ENCODE measurements at places on chromosomes 6 and 20.

DNA sequence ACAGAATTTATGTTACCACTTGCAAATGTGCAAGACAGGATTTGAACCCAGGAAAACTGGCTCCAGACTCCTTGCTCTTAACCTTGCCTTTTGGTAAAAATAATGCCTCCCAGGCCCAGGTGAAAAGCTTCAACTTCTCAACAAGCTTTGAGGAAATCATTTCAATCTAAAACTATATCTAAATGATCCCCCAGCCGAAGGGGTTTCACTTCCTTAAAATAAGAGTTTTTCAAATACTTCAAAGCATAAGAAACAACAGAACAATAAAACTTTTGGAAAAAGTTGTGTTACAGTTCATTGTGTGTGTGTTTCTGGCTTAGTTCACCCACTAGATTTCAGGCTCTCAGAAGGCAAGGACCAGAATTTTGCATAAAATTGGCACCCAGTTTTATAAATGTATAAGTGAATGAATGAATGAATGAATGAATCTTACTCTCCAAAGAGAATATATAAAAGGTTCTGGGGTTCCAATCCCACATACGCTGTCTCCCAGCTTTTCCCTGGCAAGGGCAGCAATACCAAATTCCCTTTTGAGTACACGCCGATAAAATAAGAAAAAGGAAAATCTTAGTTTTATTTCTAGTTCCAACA, 5.4 kb downstream of the OR2H2 start:
- no peak for DNase-seq

- DNase-seq = peak; percentile 22
Measured at GRCh38 chr6:155850408-155850841, 394.8 kb upstream of the NOX3 start.

GRCh38 chr6:90272895-90273294, 23.7 kb downstream of the BACH2 start:
- no peak for DNase-seq

- DNase-seq = no peak
Measured at GRCh38 chr20:11153819-11154218, 480.0 kb upstream of the JAG1 start.

DNA sequence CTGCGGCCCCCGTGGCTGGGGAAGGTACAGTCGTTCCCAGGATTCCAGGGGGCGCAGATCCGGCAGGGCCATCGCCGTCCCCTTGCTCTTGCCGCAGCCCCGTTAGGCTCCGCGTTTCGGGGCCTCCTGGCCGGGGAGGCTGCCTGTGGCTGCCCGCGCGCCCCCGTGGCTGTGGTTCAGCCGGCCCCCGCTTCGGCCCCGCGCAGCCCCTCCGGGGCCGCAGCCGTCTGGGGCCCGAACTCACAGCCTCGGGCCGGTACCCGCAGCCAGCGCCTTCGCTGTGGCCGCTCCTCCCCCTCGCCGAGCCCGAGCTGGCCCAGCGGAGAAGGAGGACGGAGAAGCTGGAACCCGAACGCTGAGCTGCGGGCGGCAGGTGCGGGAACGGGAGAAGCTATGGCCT, 1826.9 kb upstream of the DEFB115 start:
- no peak for DNase-seq

DNA sequence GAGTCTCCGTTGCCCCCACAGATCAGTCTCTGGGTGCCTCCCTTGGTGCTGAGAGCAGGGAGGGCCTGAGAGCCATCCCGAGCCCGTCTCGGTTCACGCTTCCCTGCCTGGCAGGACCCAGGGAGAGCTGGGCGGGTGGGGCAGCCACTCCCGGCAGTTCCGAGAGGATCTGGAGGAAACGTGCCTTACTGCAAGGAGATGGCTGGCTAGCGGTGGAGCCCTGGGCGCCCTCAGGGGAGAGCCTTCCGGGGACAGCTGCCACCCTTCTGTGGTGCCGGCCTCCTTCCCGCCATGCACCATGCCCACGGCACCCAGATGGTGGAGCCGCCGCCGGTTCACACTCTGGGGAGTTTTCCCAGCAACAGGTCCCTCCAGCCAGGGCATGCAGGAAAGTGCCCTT, 45.8 kb upstream of the SLCO4A1 start:
- DNase-seq = no peak

- no peak for DNase-seq
Measured at GRCh38 chr6:82954937-82955577, 110.6 kb downstream of the UBE3D start.

- peak; percentile 79 for DNase-seq
Measured at GRCh38 chr20:4082406-4083097, 67.2 kb upstream of the RNF24 start.

DNA sequence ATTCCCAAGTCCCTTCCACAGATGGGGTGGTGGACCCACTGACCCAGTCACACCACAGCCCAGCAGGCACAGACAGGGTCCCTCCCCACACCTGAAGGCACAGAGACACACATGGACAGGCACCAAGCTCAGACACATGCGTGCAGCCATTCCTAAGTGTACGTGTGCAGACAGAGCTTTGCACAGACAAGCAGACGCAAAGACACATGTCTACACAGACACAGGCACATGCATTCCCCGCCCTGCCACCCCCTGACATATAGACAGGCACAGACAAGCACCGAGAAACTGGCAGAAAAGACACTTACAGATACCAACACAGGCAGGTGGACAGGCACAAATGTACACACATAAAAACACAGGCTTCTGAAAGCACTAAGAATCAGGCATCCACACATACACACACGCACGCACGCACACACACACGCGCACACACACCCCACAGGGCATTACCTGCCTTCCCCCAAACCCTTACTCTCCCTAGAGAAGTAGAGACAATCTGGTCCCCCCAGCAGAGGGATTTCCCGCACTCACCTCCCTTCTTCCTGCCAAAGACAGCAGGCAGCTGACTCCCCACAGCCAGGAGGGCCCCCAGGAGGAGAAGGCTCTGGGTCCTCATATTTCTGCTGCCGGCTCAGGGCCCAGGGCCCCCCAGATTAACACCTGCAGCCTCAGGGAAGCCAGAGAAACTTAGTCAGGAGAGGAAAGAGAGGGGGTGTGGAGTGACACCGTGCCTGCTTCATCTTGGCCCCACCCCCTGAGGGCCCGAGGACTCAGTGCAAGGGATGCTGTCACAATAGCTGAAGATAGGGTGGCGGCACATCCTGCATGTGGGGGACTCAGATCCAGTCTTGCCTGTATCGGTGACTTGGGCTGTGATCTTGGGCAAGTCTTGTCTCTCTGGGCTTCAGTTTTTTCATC, at the start of gene WFDC5:
TSS of gene WFDC5 (minus strand) at position 710 of the 921 bp plus-strand sequence. CDS start at position 619, 91 bp downstream.
- no peak for DNase-seq

DNA sequence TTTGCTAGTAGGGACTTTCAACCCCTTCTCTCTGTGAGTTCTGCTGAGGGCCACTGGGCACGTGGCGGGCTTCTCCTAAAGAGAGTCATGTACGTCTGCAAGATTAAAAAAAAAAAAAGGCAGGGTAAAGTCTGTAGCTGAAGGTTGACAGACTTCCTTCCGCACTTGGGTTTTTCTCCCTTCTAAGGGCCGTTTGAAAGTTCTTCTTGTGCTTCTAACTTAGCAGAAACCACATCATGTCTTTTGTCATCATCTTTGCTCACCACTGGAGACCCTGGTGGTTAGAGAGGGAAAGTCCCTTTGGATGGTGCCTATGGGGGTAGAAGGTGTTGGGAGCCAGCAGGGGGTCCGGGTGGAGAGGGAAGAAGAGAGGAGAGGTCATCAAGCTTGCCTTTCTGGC, 31.4 kb downstream of the PRDM1 start:
- DNase-seq = peak; percentile 73

- no peak for DNase-seq
Measured at GRCh38 chr6:88493717-88494116, 327.6 kb upstream of the CNR1 start.

- no peak for DNase-seq
Measured at GRCh38 chr6:33072508-33073100, 845 bp downstream of the HLA-DPA1 start.

GRCh38 chr6:108200631-108201030, 34.8 kb downstream of the NR2E1 start:
- DNase-seq = no peak

- DNase-seq = no peak
Measured at GRCh38 chr6:13355043-13355945, 27.0 kb upstream of the TBC1D7 start.

- DNase-seq = no peak
Measured at GRCh38 chr20:36499723-36500501, 41.4 kb upstream of the MYL9 start.

GRCh38 chr20:24742436-24742835, 206.6 kb upstream of the CST7 start:
- DNase-seq = no peak

GRCh38 chr6:112100561-112100960, 13.2 kb downstream of the FAM229B start:
- no peak for DNase-seq

DNA sequence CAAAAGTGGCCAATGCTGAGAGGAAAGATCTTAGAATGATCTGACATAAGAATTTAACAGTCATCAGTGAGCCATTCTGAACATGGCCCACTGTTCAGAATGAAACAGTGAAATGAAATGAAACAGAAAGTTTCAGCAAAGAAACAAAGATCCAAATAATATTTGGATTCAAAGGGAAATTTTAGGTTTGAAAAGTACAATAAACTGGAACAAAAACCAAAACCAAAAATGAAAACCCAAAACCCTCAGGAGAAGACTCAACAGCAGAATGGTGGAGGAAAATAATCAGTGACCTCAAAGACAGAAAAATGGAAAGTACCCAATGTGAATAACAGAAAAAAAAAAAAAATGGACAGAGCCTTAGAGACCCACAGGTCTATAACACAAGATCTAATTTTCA, 66.1 kb upstream of the EMILIN3 start:
- peak; percentile 78 for DNase-seq

GRCh38 chr6:132797951-132798868, at the start of gene SLC18B1:
Gene SLC18B1, minus strand, starts transcription at chr6:132798637. Its CDS starts 181 bp downstream, at chr6:132798456.
- peak; percentile 51 for DNase-seq

GRCh38 chr6:6997263-6998193, 110.2 kb upstream of the RREB1 start:
- DNase-seq = no peak

GRCh38 chr6:85403331-85404015, 46.4 kb upstream of the NT5E start:
- DNase-seq = no peak

DNA sequence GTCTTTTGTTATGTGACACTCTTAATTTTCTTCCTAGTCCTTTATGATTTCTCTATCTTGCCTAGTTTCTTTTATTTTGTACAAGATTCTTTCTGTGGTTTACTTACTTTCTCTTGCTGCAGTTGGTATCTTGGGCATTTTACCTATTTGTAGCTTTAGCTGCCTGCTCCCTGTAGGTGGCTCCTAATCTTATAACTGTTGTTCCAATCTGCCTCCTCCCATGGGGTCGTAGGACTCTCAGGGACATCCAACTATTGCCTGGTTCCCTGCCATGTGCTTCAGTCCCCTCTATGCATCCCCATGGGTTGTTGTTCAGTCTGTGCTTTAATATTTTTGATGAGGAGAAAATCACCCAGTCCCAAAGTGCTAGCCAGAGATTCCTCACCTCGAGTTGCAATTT, 31.4 kb downstream of the RIN2 start:
- no peak for DNase-seq

- DNase-seq = peak; percentile 75
Measured at GRCh38 chr6:14276667-14277404, 159.3 kb downstream of the CD83 start.

GRCh38 chr6:30793521-30794194, 49.3 kb upstream of the IER3 start:
- DNase-seq = peak; percentile 83

DNA sequence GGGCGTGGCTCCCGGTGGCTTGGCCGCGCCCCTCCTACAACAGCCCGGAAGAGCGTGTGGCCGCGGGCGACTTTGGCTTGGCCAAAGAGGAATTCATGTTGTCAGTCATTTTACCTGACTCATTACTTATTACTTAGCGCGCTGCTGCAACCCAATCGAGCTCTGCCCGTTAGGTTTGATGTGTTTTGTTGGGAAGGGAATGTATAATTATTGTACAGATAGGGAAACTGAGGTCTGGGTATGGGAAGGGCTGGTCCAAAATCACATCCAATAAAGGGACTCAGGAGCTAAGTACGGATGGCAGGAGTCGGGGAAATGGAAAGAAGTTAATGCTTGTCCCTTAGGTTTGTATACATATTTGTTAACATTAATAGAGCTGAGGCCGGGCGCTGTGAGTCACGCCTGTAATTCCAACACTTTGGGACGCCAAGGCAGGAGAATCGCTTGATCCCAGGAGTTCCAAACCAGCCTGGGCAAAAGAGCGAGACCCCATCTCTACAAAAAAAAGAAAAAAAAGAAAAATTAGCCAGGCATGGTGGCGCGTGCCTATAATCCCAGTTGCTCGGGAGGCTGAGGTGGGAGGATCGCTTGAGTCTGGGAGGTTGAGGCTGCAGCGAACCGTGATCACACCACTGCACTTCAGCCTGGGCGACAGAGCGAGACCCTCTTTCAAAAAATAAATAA, 639 bp upstream of the ZNF335 start:
- DNase-seq = peak; percentile 99

DNA sequence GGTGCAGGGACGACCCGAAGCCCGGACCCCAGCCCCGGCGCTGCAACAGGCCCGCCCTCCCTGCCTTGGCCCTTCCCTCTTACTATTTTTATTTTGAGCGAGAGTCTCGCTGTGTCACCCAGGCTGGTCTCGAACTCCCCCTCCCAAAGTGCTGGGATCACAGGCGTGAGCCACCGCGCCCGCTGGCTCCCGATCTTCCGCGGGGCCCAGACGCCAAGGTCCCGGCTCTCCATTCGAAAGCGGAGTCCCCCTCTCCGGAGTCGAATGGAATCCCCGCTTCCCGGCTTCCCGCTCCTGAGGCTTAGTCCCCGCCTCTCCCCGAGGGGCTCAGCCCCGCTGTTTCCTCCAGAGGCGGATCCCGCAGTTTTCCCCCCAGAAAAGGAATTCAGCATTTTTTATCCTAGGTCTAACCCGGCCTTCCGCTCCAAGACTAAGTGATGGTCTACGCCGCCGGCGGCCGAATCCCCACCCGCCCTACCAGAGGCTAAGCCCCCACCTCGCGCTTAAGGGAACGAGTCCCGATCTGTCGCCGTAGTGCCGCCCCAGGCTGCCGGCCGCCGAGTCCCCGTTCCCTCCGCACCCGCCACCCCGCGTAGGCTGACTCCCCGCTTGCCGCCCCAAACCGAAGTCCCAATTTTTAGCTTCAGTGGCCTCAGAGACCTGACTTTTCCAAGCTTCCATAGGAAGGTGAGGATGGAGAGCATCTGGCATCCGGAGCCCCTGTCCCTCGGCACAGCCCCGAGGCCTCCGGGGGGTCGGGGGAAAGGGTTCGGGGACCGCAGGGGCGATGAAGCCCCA, 11.5 kb upstream of the TMC2 start:
- peak; percentile 52 for DNase-seq

DNA sequence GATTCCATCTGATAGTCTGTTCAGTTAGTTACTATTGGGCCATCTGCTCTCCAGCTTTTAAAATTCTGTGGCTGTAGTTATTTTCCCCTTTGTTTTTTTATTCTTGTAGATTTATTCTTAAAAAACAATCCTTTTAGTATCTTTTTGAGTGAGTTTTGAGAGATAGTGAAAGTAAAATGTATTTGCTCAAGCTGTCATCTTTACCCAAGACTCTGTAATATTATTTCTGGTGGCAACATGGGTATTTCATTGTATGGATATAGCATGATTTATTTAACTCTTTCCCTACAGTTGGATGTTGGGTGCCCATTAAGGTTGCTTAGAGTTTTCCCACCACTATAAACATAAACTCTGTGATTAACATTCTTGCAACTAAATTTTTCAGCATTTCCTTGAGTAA, 24.6 kb downstream of the STK4 start:
- DNase-seq = peak; percentile 43

GRCh38 chr20:20864351-20865096, 152.1 kb upstream of the RALGAPA2 start:
- DNase-seq = no peak

- DNase-seq = no peak
Measured at GRCh38 chr6:11393713-11394627, 143.6 kb upstream of the TMEM170B start.
